Stimulated activated CD8-positive, alpha-beta memory T cell treated with anti-CD3 and anti-CD28 coated beads, Interleukin-7, amount 100 ng/mL, for 1 hour (primary cell): ENCODE measurements at places on chromosomes 2 and 18.

DNA sequence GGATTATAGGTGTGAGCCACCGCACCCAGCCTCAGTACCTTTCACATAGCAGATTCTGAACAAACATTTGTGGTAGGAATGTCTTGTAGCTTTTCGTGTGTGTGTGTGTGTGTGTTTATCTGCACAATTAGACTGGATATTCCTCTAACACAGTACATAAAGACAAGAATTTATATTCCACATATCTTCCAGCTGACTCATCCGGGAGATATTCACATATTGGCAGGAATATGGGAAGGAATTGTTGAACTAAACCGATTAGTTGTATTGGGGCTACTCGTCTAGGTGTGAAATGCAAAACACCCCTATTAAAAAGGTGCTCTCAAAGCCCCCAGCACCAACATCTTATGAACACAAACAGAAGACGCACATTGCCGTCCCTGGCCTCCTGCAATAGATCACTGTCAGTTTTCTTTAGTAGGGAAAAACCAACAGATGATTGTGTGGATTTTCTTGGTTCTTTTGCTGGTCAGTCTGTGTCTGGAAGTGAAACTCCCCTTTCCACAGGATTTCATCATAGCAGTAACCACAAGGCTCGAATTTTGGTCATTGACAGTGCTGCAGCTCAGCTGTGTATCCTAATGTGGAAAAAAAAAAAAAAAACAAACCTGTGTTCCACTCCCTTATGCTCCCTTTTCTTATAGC lies 208.5 kb upstream of the ACVR2A start:
- DNase-seq: no peak

GRCh38 chr2:157182834-157183396 lies 74.6 kb upstream of the GALNT5 start:
- no peak for DNase-seq

DNA sequence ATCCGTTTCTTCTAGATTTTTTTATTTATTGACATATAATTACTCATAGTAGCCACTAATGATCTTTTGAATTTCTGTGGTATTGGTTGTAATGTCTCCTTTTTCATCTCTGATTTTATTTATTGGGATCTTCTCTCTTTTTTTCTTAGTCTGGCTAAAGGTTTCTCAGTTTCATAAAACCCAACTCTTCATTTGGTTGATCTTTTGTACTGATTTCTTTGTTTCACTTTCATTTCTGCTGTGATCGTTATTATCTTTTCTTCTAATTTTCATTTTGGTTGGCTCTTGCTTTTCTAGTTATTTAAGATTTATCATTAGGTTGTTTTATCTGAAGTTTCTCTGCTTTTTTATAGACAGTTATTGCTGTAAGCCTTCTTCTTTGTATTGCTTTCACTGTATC lies 463.6 kb upstream of the CRIM1 start:
- no peak for DNase-seq

DNA sequence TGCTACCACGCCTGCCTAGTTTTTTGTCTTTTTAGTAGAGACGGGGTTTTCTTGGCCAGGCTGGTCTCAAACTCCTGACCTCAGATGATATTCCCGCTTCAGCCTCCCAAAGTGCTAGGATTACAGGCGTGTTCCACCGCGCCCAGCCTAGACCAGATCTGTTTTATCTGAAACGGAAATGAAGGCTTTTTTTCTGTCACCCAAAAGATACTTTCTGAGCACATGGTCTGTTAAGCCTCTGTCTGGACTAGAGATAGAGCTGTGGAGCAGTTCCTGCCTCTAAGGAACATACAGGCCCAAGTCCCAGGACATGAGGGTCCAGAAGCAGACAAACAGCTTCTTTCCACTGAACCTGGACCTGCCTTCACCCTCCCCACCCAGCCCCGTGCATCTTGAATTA lies 43.6 kb upstream of the PTMA start:
- DNase-seq: no peak

- no peak for DNase-seq
These were observed 3.9 kb upstream of the TMEM163 start for GRCh38 chr2:134722728-134723127.

GRCh38 chr2:119326938-119327337 lies 39.7 kb downstream of the C2orf76 start:
- no peak for DNase-seq

DNA sequence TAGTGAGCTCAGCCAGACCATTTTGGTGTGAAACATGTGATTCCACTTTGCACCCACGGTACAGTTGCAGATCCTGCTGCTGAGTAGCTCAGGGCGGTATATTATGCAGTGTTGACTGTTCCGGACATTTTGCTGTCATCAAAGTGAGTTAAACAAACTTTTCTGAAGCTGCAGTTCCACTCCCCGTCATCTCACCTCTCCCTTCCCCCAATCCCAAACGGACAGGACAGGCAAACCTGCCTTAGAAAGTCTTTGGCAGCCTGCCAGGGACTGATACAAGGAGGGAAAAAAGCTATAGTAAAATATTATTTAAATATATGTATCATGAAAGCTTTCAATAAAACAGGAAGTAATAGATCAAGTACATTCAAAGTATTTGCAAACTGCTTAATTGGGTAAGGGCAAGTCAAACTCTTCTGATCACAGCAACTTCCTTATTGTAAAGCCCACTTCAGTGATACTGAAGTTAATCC lies 35.5 kb upstream of the SP5 start:
- no peak for DNase-seq

DNA sequence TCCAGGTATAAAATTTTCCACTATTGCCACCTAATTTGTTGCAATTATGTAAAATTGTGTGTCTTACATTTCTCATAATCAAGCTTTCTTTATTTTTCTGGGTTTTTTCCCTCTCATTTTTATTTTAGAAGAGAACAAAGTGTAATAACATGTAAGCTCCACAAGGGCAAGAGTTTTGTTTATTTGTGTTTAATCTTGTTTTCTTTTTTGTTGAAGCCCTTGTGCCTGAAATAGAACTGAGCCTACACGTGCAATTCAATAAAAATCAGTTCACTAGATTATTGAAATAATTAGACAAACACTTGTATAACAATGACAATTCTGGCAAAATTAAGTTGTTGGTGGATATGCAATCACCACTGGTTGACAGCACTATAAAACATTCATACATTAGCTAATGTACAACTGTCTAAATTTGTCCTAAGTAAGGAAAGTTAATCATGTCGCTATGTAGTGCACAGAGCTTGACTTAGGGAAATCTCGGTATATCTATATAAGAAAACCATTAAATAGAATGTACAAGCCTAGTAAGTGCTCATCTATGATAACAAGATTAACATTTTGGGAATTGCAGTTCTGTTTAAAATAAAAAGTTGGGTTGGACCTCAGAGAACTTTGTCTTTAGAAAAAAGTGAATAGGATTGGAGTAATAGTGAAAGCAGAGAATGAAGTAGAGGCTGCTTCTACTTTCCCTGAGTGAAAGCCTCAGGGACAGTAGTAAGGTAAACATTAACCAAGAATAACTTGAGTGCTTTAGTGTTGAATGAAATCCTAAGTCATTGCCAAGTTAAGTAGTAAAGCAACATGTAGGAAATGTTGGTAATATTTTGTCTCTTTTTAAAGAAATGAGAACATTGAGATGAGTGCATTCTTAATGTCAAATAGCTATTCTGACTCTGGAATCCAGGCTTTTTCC lies 37.4 kb upstream of the NOL4 start:
- DNase-seq: no peak

- no peak for DNase-seq
These were observed 99.7 kb downstream of the TTN start for GRCh38 chr2:178707476-178707875.

- DNase-seq: no peak
These were observed 627.7 kb upstream of the CDH2 start for GRCh38 chr18:28804512-28805202.

DNA sequence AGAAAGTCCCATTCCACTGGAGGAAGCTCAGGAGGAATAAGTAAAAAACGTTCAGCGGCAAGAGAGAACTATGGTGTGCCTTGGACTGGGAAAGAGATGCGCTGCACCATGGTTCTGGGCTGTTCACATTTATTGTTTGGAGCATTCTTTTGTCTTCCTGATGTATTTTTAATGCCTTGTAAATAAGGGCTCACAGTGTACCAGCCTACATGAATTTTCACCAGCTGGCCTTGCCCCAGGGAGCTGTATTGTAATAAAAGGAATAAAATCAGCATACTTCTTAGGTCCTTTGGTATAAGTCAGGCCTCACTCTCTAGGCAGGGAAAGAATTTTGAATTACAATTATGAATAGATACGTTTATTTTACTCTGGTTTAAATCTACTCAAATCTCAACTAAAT lies 1249.6 kb downstream of the CNTNAP5 start:
- no peak for DNase-seq

DNA sequence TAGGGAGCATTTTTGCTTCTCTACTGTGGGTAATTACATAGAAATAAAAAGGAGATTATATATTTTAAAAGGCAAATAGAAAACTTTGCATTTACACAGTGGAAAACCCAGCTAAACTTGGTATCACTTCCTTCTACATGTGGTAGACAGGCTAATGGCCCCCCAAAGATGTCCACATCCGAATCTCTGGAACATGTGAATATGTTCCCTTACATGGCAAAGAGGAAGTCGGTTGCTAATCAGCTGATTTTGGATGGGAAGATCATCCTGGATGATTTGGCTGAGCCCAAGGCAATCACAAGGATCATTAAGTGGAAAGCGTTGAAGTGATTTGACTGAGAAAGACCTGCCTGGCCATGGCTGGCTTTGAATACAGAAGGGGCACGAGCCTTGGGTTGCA lies 26.2 kb downstream of the CREG2 start:
- no peak for DNase-seq

DNA sequence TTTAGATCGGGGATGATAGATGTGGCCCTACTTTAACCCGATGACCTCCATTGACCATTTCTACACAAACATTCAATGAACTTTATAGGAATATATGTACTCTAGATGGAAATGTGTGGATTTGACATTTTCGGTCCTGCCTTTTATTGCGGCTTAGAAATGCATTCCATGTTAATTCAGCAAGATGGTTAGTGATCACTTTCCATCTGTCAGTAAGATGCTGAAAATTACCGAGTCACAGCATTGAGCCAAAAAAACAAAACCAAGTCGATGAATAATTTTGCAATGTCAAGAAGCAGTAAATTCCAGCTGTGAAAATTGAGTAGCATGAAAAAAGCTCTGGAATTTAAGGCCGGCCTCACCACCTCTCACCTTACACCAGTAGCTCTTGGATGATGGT lies 1642.6 kb upstream of the NXPH2 start:
- DNase-seq: no peak

- no peak for DNase-seq
These were observed 153.6 kb downstream of the CNTNAP5 start for GRCh38 chr2:124178719-124179118.

DNA sequence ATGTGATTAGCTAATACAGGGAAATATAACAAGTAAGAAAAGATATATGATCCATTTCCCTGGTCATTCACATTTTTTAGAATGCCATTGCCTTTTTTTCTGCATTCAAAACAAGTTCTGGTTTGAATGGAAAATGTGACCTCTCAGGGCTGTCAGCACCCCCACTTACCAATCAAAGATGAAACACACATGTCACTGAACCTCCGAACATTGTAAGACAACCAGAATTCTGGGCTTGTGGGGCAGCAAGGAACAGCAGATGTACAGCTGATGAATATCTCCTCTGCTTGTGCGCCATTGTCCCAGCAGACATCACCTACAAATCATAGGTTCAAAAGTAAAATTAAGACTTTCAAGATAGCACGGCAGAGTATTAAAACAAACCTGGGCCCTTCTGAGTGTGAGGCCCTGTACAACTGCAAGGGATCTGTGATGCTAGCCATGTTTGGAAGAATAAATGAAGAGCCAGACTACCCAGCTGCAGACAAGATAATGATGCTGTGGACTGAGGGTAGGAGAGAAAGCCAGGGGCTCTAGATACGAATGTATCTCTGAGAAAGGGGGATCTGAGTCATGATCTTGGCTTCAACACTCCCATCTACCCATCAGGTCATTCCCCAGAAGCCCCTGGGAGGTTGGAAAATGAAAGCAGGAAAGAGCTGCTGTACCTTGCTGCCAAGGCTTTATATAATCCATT lies 108.7 kb upstream of the SERTAD2 start:
- DNase-seq: no peak

- DNase-seq: no peak
These were observed 25.9 kb upstream of the SGPP2 start for GRCh38 chr2:222398446-222398885.

GRCh38 chr2:110173523-110173922 lies 31.3 kb downstream of the NPHP1 start:
- no peak for DNase-seq

- no peak for DNase-seq
These were observed 100.9 kb downstream of the TNS1 start for GRCh38 chr2:217901835-217902378.

DNA sequence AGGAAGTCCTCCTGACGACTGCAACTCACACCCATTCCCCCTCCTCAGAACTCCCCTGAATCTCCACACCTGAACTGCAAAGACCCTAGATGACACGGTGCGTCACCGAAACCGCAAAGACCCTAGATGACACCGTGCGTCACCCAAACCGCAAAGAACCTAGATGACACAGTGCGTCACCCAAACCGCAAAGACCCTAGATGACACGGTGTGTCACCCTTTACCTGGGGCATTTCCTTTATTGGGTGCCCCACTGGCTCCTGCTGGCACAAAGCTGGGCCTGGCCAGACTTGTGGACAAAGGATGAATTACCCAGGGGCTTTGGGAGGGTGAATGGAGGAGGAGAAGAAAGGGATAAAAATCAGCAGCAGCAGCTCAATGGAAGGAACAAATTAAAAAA lies 123.8 kb downstream of the CELF4 start:
- no peak for DNase-seq

GRCh38 chr18:55457028-55457427 lies 131.0 kb downstream of the TCF4 start:
- no peak for DNase-seq

DNA sequence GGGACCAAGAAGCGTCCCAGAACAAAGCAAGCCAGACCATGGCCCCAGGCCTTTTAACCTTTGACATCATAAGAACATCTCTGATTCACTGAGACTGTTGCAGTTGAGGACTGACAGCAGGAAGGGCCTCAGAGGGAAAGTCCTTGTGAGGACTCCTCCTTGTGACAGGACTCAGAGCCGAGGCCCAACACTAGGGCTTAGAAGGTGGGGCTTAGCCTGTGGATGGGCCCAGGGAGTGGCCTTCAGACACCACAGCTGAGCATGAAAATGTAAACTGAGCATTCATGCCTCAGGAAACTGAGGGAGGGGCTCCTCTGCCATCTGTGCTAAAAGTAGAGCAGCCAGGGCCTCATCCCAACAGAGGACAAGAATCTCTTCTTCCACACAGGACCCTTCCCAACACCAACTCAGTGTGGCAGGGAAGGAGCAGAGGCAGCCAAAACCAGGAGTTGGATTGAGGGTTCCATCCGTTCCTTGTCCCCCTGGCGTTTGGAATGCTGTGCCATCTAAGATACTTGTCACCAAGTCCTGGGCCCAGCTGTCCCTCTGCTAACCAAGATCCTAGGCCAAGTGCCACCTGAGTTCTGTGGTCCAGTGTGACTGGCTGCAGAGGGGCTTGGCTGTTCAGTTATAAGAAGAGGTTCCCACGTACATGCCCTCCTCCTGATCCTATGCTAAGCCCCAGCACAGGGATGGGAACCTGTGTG lies 37.5 kb upstream of the CAB39 start:
- DNase-seq: no peak
